Activated CD8-positive, alpha-beta T cell treated with anti-CD3 and anti-CD28 coated beads for 36 hours (primary cell): ENCODE measurements at places on chromosomes 1 and 21. TPM values are rescaled to one million over a fixed set of nuclear protein-coding genes. Genes with fewer than 3 reads are reported as not detected.

E2F2 gene
- total RNA-seq: 25.3 TPM

SLC44A3 gene
- total RNA-seq: not detected

DNA sequence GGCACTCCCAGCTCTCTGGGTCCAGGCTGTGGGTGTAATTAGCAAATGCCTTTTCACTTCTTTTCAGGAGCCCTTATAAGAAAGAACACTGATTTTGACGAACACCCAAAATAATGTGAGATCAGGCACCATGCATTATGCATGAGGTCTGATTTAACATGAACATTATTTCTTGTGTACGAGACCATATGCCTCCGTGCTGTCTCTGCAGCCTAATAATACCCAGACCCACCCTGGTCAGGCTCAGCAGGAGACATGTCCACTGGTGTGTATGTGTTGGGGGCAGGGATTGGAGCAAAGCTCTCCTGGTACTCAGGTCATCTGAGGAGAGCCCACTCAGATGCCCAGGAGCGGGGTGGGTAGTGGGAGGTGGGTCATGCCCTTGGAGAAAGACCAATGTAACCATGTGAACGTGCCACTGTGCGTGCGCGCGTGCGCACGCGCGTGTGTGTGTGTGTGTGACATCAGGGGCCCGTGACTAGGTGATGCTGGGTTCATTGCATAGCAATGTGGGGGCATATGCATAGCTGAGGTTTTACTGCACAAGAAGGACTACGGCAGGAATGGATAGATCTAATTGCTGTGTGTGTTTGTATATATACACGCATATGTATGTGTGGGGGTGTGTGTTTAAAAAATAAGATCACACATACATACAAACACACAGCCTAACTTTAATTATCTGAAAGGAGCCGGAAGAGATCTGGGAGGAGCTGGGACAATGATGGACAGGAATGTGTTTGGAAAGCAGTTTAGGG lies 7.1 kb downstream of the POU3F1 start:
- no peak for DNase-seq

DNA sequence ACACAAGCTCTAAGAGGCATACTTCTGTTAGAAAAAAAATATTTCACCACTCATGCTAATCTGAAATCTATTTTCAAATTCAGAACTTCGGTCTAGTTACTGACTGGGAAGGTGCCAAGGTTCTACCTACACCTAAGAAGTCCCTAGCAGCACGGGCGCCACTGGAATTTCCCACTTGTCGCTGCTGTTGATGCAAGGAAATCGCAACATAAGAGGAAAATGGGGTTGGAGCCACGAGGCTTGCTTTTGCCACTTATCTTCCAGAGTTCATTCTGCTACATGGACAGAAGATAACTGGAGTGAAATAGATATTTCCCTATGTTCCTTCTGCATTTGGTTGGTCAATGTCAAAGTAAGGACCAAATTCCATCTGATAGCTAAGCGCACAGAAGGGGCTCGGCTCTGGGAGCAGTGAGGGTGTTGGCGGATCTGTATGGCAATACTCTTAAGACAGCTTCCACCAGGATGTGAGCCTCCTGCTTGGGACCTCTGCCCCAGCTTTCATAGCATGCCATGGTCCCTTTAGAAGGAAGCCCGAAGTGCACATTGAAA lies 47.2 kb downstream of the RCAN1 start:
- no peak for DNase-seq

GRCh38 chr1:246404078-246404477 lies 103.0 kb downstream of the SMYD3 start:
- DNase-seq: no peak

GRCh38 chr21:27713154-27714109 lies 746.5 kb upstream of the ADAMTS5 start:
- no peak for DNase-seq

DNA sequence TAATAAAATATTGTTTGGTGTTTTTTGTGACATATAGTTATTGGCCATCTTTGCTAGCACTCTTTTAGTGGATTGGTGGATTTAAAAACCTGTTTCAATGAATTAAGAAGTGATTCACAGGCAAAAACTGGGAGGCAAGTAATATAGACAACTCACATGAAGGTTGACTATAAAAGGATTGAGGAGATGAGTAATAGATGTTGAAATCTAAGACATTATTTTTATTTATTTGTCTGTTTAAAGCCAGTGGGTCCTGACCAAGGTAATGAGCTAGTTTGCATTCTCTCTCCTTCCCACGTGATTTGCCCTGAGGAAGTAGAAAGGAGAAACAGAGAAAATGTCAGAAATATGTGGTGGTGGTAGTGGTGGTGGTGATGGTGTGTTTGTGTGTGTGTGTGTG lies 351.5 kb upstream of the ZP4 start:
- no peak for DNase-seq
